ENCODE measurements at places on chromosomes 11 and 22. TPM values are rescaled to one million over a fixed set of nuclear protein-coding genes. Genes with fewer than 3 reads are reported as not detected.

The NAA40 gene
- 17.5 TPM for total RNA-seq

The ANO9 gene
- not detected for total RNA-seq

The APOA1 gene
- total RNA-seq: not detected

The TESMIN gene
- 1.9 TPM for total RNA-seq

The PKP3 gene
- total RNA-seq: 4.9 TPM

The TEX54 gene
- total RNA-seq: not detected

The SYT13 gene
- not detected for total RNA-seq

The PIWIL4 gene
- total RNA-seq: under 0.01 TPM

The CD6 gene
- not detected for total RNA-seq

The OR4A16 gene
- total RNA-seq: not detected

The PTPRCAP gene
- not detected for total RNA-seq

The PAMR1 gene
- 68.9 TPM for total RNA-seq
